ENCODE measurements at places on chromosomes 7 and 10.

DNA sequence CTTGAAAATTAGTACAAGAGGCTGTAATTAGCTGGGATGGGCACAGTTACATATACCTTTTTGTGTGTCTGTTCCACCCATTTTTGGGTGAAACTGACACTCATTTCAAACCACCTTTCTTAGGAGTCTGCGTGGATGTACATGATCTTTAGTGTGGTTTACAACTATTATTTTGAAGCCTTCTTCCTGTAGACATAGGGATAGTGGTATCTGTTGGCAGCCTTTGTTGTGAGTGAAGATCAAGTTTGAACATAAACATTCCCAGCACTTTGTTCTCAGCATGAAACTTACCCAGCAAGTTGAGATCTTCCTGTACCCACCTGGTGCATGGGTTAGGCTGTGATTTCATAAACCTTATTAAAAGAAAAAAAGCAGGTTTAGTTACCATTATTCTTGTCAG lies 2.0 kb downstream of the BAG3 start:
- no peak for DNase-seq

- no peak for DNase-seq
These were observed 16.7 kb downstream of the NOS3 start for GRCh38 chr7:151007469-151007898.

- DNase-seq: no peak
These were observed 904.1 kb downstream of the KCNMA1 start for GRCh38 chr10:76733441-76733936.

DNA sequence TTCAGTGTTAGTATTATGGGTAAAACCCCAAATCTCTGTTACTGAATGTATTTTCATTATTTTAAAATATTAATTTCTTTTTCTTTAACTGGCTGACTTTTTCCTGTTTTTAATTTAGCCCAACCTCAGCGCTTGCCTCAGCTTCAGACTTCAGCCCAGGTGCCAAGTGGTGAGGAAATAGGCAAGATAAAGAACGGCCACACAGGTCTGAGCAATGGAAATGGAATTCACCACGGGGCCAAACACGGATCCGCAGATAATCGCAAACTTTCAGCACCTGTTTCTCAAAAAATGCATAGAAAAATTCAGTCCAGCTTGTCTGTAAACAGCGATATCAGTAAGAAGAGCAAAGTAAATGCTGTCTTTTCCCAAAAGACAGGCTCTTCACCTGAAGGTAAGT lies 57.5 kb downstream of the MDFIC start:
- DNase-seq: no peak

DNA sequence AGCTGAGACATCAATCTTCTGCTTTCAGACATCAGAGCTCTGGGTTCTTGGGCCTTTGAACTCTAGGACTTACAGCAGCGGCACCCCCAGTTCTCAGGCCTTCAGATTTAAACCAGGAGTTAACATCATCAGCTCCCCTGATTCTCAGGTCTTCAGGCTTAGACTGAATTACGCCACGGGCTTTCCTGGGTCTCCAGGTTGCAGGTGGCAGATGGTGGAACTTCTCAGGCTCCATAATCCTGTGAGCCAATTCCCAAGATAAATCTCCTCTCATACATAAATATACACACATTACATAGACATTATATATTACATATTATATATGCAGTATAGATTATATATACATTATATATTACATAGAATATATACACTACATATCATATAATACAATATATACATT lies 408.9 kb upstream of the AUTS2 start:
- no peak for DNase-seq

DNA sequence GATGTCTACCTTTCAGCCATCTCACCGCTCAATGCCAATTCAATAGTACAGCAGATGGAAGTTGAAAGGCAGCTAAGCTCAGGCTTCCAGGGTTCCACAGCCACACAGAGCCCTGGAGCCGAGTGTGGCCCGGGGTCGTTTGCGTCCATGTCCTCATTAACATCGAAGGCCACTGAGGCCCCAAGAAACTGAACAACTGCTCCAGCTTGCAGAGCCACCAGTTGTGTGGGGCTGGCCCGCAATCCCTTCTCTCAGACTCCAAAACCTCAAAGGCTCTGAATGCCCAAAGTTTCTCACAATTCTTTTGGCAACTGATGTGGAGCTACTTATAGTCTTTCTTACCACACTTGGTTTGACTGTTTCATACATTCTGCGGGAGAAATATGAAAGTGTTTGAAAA lies 31.1 kb downstream of the NOD1 start:
- DNase-seq: no peak

DNA sequence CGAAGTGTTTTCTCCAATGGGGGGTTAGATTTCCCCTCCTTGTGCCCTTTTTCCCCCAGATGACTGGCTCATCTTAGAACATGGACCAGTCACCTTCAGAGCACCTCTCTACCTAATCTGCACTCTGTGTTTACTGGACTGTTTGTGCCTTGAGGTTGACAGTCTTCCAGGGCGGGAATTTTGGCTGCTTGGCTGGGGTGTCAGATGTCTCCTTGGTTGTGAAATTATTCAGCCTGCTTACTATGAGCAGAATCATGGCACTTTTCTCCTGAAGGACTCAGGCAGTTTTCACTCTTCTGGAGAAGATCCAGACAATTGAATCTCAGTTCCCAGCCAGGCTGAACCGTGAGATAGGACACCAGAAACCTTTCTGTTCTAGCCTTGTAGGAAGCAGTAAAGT lies 60.3 kb upstream of the NFKB2 start:
- no peak for DNase-seq

DNA sequence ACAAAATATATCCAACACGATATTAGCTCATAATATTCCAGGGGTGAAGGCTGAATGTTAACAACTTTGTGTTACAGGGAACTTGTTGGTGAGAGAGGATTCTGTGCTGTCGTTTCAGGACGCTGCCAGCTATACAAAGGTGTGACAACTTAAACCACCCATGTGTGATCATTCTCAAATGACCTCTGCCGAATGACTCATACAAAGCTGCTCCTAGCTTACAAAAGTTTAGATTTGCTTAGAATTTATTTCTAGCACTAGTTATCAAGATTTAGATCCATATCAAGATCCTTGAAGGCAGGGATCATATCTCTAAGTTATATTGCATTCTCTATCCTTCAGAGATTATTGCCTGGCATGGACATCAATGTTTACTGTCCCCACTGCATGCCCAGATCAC lies 65.3 kb downstream of the COBL start:
- no peak for DNase-seq

- DNase-seq: no peak
These were observed 451.8 kb downstream of the SEMA3D start for GRCh38 chr7:84735011-84735410.

- DNase-seq: no peak
These were observed 191.8 kb downstream of the ZMYND11 start for GRCh38 chr10:326894-327635.

DNA sequence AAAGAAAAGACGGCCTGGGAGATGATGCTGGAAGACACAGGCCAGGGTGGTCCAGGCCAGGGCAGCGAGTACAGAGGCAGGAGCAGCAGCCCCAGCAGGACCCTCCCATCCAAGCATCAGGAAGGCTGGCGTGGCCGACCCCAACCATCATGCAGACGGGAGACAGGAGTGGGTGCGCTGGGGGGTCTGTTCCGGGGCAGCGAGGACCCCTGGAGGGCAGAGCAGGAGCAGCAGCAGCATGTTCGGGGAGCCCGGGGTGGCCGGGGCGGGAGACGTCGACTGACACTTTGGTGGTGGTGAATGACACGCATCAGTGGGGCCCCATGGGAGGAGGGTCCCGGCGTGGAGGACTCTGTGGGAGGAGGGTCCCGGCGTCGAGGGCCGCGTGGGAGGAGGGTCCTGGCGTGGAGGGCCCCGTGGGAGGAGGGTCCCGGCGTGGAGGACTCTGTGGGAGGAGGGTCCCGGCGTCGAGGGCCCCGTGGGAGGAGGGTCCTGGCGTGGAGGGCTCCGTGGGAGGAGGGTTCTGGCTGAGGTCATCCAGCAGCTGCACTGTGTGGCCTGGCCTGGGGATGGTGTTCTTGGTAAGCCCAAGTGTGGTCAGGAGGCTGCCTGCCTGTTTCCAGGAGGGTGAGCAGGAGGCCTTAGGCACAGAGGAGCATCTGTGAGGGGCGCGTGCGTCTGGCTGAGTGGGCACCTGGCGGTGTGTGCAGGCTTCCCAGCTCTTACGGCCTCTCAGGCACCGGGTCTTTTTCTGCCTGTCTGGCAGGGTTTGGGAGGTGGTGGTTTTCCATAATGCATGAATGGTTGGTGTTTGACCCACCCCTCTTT lies 38.9 kb downstream of the FAM20C start:
- no peak for DNase-seq

- DNase-seq: no peak
These were observed 335.2 kb upstream of the SEMA3D start for GRCh38 chr7:85522070-85522469.

DNA sequence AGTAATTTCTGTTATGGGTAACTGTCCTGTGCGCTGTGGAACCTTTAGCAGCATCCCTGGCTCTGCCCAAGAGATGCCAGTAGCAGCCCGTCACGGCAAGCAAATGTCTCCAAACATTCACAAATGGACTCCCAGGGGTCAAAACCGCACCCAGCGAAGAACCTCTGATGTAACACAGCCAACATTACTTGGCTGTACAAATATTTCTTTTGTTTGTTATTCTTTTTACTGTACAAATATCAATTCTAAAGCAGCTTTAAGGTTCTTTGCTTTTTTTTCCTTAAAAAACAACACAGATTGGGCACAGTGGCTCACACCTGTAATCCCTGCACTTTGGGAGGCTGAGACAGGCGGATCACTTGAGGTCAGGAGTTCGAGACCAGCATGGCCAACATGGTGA lies 182.5 kb downstream of the KMT2E start:
- no peak for DNase-seq

DNA sequence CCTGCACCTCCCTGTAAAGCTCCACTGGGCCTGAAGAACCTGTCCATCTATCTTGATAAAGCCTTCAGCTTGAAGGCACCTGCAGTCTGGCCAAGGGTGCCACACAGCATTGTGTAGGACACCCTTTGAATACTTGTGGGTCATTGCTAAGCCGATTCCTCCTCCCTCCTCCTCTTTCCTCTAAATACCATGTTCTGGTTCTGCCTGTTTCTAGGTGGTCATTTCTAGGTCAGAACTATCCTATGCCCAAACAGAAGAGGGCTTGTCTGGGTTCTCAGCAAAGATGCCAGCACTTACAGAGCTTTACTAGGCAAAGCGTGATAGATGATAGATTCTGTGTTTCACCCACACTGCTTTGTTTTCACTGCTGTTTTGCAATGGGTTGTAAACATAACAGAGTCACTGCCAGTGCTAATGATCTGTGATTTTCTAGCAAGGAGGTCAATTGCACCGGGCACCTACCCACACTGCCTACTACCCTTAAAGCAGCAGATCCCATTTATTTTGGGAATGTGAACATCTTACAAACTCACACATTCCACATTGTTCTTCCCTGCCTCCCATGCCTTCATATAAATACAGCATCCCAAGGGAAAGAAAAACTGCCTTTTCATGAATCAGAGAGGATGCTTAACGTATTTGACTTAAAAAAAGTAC lies 279.1 kb upstream of the PITRM1 start:
- no peak for DNase-seq

DNA sequence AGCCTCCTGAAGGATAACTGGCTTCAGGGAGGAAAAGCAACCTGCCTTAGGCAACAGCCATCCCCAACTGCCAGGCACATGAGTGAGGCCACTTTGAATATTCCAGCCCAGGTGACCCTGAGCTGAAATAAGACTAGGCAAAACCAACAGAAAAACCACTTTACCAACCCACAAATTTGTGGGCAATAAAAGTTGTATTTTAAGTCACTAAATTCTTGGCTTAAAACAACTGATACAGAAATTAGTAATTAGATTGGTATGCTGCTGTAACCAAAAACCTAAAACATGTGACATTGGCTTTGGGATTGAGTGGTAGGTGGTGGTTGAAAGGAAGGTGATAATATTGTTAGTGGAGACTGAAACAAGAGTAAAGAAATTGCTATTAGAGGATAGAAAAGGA lies 39.9 kb downstream of the ABCB4 start:
- DNase-seq: no peak

DNA sequence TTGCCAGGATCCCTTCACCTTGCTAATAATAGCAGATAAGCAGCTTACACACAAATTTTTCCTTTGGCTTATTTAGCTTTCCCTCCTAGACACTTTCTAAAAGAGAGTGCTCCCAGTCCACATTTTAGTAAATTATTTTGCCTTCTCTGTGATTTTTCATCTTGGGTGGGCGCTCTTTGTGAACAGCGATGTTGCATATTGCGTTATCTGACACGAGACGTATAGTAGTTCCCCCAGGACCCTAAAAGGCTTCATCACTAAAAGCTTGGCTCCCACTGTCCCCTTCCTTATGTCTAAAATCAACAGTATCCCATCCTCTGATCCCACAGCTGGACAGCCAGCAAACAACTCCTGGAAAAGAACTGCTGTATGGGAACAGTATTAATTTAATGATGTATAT lies 232.9 kb downstream of the DYNC1I1 start:
- no peak for DNase-seq

GRCh38 chr10:84340187-84340586 lies 11.8 kb downstream of the CCSER2 start:
- no peak for DNase-seq

All from stimulated activated CD8-positive, alpha-beta memory T cell treated with anti-CD3 and anti-CD28 coated beads, Interleukin-15, amount 100 ng/mL, for 4 hours (primary cell).